ENCODE measurements at places on chromosomes 12 and 14. TPM values are rescaled to one million over a fixed set of nuclear protein-coding genes. Genes with fewer than 3 reads are reported as not detected.

The TRIM9 gene
- total RNA-seq: 0.32 TPM

The TAS2R42 gene
- total RNA-seq: not detected

The FAM90A1 gene
- 0.17 TPM for total RNA-seq

The SIX1 gene
- total RNA-seq: not detected

The MGP gene
- total RNA-seq: 0.81 TPM

The IFNG-AS1 gene
- total RNA-seq: 19.0 TPM

The AQP2 gene
- not detected for total RNA-seq

The EFS gene
- not detected for total RNA-seq

The LUM gene
- not detected for total RNA-seq

- no peak for DNase-seq
Measured at GRCh38 chr14:84750763-84751554, 779.0 kb upstream of the FLRT2 start.

DNA sequence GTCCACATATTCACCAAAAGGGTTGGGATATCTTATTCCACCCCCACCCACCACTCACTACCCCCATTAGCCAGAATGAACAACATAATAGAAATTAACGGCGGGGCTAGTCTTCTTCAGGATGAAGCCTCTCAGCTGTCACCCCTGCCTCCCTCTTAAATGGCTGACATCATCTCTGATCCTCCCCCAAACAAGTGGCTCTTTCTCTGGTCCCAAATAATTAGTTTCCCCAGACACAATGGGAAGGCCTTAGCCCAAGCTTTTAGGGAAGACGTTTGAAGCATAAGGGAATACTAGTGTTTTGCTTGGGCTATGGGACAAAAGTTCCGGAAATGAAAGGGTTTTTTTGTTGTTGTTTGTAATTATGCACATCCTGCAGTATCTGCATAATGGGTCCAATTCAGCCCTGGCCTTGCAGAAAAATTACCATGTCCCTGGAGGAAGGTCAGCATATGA, 13.8 kb downstream of the STON2 start:
- DNase-seq: no peak

- DNase-seq: no peak
Measured at GRCh38 chr12:27081668-27082111, 688 bp downstream of the C12orf71 start.

GRCh38 chr14:99568567-99569560, 35.1 kb downstream of the CCDC85C start:
- DNase-seq: no peak

DNA sequence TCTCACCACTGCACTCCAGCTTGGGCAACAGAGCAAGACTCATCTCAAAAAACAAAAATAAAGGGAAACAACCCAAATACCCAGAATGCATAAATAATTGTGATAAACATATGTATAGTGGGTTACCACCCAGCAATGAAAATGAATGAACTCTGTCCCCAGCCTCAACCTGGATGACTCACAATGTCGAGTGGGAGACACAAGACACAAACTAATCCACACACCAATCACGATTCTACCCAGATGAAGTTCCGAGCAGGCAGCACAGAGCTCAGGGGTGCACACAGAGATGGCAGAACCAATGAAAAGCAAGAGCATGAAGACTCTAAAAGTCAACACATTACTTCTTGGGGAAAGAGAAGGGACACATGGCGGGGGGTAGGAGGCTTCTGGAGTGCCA, 27.1 kb downstream of the ABCB9 start:
- DNase-seq: no peak

DNA sequence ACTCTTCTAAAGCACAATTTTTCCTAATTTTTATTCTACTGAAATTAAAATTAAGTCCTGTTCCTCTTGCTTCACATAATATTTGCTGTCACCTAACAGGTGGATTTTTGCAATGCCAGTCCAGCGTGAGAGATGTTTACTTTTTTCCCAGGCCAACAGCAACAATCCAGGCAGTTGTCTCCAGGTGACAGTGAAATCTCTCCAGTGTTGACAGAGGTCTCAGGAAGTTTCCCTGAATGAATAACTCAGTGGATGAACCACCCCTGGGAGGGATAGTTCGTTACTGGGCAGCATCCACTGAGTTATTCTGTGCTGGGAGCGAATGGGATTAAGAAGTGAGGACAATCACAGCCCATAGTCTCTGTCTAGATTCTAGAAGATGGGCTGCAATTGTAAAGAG, 7.1 kb upstream of the NT5DC3 start:
- no peak for DNase-seq

GRCh38 chr12:57018906-57019305, 2.6 kb upstream of the TAC3 start:
- DNase-seq: no peak

DNA sequence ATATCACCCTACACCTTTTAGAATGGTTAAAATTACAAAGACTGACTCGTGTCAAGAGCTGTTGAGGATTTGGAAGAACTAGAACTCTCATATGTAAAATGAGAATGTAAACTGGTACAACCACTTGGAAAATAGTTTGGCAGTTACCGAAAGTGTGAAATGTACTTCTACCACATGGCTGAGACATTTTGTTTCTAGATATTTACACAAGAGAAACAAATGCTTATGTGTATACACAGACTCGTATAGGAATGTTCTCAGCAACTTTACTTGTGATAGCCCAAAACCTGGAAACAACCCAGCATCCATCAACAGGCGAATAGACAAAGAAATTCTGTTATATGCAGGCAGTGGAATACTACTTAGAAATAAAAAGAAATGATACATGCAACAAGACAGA, 103.0 kb downstream of the BRMS1L start:
- DNase-seq: no peak

DNA sequence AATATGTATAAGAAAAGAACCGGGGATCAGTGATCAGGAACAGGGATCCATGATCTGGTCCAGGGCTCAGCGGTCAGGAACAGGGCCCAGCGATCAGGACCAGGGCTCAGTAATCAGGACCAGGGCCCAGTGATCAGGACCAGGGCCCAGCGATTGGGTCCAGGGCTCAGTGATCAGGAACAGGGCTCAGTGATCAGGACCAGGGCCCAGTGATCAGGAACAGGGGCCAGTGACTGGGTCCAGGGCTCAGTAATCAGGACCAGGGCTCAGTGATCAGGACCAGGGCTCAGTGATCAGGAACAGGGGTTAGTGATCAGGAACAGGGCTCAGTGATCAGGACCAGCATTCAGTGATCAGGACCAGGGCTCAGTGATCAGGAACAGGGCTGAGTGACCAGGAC, 56.3 kb downstream of the TMEM121 start:
- peak; percentile 61 for DNase-seq

DNA sequence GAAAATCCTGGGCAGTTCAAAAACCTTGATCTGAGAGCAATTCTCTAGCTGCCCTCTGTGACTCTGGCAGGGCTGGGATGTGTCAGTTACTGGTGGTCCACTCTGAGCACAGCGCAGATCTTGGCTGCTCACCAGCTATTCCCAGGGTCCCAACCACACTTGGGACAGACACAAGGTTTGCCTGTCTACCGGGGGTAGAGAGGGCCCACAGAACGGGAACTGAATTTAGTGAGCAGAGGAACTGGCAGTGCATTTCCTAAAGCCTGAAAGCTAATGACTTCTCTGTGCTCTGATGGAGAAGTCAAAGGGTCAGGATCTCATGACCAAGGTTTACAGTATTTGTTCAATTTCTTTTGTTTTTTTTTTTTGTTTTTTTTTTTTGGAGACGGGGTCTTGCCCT, 2.6 kb downstream of the PDE6H start:
- no peak for DNase-seq

GRCh38 chr14:59454139-59454538, 11.0 kb downstream of the GPR135 start:
- DNase-seq: no peak

GRCh38 chr14:60647081-60647836, 2.0 kb downstream of the SIX1 start:
- DNase-seq: peak; percentile 59

DNA sequence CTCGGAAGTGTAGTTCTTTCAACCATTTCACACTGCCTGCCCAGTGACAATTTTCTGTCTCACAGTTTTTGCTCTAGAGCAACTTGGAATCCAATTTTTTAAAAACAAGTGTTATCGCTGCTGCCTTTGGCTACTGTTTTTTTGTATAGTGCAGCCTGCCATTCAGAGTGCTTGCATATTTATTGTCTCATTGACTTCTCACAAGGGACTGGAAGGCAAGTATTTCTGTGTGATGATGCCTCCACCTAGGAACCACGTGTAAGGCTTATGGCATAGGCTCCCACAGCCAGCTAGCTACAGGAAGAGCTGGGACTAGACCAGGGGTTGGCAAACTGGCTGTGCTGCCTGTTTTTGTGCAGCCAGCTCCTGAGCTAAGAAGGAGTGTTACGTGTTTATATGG, 903 bp downstream of the PARPBP start:
- DNase-seq: peak; percentile 6

DNA sequence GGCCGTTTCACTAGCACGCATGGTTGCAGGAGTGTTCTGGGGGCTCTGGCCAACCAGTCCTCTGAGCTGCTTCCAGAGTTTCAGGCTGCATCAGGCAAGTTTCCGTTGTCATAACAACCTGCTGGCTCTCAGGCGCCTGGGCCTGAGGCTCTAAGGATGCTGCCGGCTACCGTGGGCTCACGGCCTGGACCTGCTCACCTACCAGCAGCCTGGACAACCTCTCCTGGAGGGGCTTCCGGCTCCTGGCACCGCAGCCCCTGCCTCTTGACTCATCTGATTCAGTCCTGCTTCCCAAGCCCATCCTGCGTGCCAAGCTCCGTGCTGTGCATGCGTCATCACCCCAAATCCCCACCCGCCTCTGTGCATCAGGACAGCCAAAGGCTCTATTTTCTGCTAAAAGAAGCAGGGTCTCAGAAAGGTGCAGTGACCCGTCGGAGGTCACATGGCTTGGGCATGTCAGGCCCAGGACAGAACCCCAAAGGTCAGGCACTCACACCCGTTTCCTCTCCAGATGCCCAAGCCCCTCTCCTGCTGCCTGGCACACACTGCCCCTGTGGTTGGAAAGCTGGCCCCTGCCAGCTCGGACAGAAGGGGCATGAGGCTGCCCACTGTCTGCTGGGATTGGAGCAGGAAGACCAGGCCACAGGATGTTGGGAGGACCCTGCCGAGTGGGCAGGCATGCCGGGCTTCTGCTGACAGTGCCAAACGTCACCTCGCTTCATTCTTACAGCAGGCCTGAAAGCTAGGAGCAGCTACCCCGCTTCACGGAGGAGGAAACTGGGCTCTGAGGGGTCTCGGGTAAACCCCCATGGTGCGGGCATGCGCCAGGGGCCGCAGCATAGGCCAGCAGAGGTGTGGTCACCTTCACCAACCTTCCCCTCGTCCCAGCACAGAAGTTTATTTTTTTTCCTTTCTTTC, 5.7 kb downstream of the BEGAIN start:
- no peak for DNase-seq

GRCh38 chr12:12951504-12951903, 466 bp downstream of the GPRC5D start:
- DNase-seq: no peak

GRCh38 chr14:77143071-77143470, 1.5 kb upstream of the ZDHHC22 start:
- DNase-seq: no peak

GRCh38 chr12:68175557-68176061, 16.1 kb upstream of the IFNG start:
- DNase-seq: peak; percentile 83

GRCh38 chr12:120562906-120563305, 18.3 kb downstream of the POP5 start:
- no peak for DNase-seq

DNA sequence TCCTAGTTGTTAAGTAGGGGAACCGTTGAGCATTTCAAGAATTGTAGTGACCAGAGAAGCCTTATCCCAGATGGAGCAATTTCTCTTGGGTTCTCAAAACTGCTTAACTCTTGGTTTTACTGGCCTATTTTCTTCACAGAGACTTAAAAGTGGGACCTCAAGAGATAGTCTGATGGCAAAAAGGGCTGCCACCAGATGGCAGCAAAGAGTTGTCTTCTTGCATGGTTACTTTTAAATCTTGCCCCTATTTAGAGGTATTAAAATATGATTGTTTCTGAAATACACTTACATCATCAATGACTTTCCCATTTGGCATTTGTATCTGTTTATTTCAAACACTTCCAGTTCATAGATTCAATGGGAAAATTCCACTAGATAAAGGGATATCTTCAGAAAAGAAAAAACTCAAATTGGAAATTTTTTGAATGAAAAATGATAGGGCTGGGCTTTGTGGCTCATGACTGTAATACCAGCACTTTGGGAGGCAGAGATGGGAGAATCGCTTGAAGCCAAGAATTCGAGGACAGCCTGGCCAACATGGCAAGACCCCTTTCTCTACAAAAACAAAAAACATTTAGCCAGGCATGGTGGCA, 69.9 kb upstream of the CNTN1 start:
- DNase-seq: peak; percentile 35

DNA sequence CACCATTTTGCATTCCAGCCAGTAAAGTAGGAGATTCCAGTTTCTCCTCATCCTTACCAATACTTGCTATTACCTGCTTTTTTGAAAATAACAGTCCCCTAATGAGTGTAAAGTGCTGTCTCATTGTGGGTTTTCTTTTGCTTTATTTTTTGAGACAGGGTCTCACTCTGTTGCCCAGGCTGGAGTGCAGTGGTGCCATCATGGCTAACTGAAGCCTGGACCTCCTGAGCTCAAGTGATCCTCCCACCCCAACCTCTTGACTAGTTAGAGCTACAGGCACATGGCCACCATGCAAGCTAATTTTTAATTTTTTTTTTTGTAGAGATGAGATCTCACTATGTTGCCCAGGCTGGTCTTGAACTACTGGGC, 60.6 kb downstream of the NINJ2 start:
- no peak for DNase-seq

GRCh38 chr12:4211372-4211771, 62.2 kb upstream of the CCND2 start:
- DNase-seq: no peak

- DNase-seq: no peak
Measured at GRCh38 chr12:120156315-120157259, 37.9 kb downstream of the GCN1 start.

- no peak for DNase-seq
Measured at GRCh38 chr12:116370886-116371580, 93.5 kb upstream of the MED13L start.

- no peak for DNase-seq
Measured at GRCh38 chr12:55922126-55922525, 5.6 kb downstream of the PYM1 start.
